ENCODE measurements at places on chromosomes 1 and 21.
A peak's percentile ranks its signal among the peaks of the same experiment; 100 is the strongest.

GRCh38 chr1:88296642-88297041 is 387.4 kb upstream of the PKN2 start:
- no peak for DNase-seq

DNA sequence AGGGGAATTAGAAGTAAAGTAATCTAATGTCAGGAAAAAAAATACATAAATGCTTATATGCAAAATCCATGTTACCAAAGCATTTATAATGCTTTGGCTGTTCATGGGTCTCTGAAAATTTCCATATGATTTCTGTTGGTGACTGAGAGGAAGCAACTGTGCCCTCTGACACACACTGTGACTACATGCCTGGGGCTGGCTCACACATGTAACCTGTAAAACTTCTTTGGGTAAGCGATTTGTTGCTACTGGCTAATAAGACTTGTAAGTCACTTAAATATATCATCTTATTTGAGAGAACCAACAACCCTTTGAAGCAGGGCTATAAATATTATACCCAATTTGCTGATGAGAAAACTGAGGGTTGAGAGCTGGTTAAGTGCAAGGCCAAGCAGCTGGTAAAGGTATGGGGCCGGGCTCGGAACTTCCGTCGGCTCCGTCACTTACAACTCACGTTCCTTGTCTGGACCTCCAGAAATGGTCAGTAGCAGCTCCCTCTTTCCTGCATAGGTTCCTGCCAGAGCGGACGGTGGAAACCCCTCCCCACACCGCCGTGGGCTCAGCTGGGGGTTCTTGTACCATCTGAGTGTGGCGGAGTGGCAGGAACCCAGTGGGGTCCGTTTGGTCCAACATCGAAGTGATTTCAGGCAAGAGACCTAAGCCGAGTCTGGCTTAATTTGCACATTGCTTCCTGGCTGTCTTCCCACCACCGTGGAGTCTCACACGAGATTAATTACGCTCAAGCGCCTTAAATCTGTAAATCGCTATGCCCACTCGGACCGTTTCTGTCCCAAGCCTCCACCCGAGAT is 714 bp downstream of the DFFA start:
- DNase-seq = no peak

DNA sequence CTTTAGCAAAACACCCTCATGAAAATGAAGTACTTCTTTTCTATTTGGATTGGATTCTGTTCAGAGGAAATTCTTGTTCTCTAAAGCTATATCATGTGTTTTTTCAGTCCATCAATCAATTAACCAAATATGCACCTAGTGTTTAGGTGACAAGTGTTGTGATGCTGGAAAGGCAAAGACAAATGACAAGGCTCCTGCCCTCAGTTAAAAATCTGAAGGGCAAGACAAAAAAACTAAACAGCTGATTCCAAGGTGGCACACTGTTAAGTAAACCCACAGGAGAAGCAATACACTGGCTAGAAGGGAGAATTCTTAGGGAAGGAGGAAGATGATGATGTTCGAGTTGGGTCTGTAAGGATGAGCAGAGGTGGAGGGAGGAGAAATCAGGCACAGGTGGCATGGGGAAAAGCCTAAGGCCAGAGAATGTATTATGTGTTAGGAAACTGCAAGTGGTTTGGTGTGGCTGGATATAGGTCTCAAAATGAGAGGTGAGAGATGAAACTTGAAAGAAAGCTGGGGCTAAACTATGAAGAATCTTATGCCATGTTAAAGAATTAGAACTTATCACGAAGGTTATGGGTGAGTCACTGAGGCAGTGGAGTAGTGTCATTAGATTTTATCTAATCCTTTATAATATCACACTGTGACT is 51.8 kb upstream of the GFI1 start:
- no peak for DNase-seq

DNA sequence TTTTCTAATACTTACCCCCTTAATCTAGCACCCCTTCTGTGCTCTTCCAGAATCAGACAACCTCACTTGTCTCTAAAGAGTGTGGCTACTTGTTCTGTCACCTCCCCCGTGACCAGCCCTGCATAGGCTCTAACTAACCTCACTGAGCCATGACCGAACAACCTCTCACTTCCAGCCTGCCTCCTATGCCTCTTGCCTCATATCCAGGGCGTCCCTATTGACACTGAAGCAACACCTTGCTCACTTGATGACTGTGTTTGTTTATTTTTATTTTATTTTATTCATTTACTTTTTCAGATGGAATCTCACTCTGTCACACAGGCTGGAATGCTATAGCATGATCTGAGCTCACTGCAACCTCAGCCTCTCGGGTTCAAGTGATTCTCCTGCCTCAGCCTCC is 235.1 kb upstream of the B3GALT2 start:
- DNase-seq = no peak

DNA sequence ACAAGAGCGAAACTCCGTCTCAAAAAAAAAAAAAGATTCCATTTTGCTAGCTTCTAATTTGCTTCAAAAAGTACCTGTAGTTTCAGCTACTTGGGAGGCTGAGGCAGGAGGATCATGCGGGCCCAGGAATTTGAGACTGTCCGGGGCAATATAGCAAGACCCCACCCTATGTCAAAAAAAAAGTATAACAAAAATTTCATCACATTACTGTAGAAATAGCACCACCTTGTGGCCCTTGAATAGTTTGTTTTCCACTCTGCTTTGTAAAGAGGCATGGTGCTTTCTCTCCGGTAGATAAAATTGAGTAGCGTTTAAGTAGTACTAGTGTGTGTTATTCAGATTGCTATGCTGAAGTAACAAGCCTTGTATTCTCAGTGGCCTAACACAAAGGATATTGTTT is 18.2 kb upstream of the MSTO1 start:
- peak; percentile 59 for DNase-seq

- no peak for DNase-seq
Measured at GRCh38 chr1:30388386-30388785, 335.0 kb downstream of the MATN1 start.

- DNase-seq = peak; percentile 36
Measured at GRCh38 chr21:38988509-38989378, 183.0 kb downstream of the ETS2 start.

GRCh38 chr1:67850151-67850551 is 16.9 kb upstream of the GNG12 start:
- DNase-seq = no peak

DNA sequence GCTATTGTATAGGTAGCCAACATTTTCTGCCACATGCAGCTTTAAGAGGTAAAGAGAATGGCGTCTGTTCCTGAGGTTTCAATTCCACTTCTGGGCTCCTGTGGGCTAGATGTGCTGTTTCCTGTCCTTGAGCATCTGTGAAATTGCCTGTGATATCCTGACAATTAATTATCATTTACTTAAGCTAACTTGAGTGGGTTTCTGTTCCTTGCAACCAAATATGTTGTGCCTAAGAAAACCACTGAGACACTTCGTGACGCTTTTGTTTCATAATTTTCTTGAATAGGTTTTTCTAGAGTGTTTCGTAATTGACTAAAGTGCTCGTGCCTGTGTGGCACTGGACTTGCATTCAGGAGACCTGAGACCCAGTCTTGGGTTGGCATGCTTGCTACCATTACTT is 127.3 kb upstream of the POU3F1 start:
- DNase-seq = no peak

- DNase-seq = no peak
Measured at GRCh38 chr1:48831120-48831978, 54.7 kb upstream of the BEND5 start.

- no peak for DNase-seq
Measured at GRCh38 chr1:201105688-201106087, 6.5 kb downstream of the CACNA1S start.

DNA sequence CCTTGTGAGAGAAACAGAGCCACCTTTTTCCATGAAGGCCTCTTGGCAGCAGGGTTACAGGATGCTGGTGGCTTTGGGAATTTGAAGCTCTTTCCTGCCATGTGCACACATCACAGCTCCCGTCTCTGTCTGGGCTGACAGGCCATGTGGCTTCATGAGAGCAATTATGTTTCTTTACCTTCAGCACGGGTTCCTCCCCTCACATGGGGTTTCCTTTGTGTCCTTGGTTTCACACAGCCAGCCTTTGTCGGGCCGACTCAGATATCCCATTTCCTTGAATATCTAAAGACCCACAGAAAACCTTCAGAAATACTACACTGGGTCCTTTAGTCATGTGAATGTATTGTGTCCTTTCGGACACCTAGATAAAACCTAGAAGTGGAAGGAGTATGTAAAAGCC is 7.1 kb downstream of the CLIC6 start:
- peak; percentile 57 for DNase-seq

DNA sequence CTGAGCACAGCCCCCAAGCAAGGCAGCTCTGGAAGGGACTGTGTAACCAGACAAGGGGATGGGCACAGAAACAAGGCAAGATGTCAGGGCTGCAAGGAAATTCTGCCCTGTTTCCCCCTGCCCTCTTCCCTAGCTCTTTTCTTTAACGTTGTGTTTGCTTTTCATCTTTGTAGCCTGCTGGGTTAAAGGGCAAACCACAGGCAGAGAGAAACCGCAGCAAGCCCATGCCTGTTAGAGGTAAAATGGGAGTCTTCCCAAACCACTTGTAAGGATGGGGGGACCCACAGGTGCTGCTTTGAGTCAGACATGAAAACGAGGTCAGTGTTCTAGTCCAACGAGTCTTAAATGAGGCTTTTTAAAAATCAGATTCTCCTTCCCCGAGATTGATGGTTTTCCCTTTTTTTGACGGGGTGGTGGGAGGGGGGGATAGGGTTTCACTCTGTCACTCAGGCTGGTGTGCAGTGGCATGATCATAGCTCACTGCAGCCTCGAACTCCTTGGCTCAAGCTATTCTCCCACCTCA is 13.3 kb downstream of the TGFBR3 start:
- peak; percentile 19 for DNase-seq

Data from NCI-H187 (cell line).